Hippocampal formation (tissue), 2 donors: ENCODE measurements at places on chromosomes 1 and 21.
A peak's percentile ranks its signal among the peaks of the same experiment; 100 is the strongest.

GRCh38 chr1:153945795-153946621 is 510 bp downstream of the DENND4B start:
- peak; percentile 62 for DNase-seq

- DNase-seq: no peak
These were observed 32.7 kb upstream of the GRHL3 start for GRCh38 chr1:24286246-24287010.

GRCh38 chr1:210340311-210340710 is 11.6 kb downstream of the HHAT start:
- DNase-seq: no peak

GRCh38 chr1:170686291-170686690 is 22.4 kb downstream of the PRRX1 start:
- DNase-seq: no peak

DNA sequence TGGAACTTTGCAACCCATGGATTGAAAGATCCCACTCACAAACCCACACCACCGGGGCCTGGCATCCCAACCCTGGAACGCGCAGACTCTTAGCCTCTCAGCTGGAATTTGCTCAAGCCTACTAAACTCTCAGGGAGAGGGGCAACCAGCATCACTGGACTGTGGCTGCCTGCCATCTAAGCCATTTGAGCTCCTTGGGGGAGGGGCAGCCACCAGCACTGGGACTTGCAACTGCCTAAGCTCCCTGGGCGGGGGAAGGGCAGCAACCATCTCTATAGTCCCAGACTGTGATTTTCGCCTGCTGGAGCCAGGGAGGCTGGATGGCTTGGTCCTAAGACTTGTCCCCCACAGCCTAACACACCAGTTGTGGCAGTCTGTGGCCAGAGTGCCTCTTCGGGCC is 122.3 kb downstream of the SNX7 start:
- DNase-seq: no peak

DNA sequence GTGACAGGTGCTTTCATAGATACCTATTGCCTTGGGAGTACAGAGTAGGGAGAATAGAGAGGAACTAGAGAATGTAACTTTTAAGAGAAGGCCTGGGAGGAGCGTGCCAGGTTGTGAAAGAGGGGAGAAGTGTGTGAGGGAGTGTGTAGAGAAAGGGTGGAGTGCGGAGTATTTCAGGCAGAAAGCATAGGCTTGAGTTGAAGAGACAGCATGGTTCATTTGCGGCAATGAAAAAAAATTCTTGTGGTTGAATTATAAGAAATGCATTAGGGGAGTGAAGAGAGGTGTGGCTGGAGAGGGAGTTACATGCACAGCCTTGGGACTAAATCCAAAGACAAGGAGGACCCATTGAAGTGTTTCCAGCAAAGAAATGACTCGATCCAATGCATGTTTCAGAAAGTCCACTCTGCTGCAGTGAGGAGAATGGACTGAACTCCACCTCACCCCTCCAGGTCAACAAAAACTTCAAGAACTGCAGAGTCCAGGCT is 81.7 kb upstream of the ADAM30 start:
- no peak for DNase-seq
